PC-3 (cell line): ENCODE measurements at places on chromosomes 1 and 21. TPM values are rescaled to one million over a fixed set of nuclear protein-coding genes. Genes with fewer than 3 reads are reported as not detected.

Gene SPATA46
- total RNA-seq, result not detected in 2 replicates

Gene USH2A
- not detected in 2 replicates for total RNA-seq

GRCh38 chr1:237166593-237167101 lies 124.7 kb downstream of the RYR2 start:
- H3K27ac ChIP-seq, result no peak overlapping the region
- H3K4me1 ChIP-seq, result no peaks in the 10 kb centered on the region
- DNase-seq, result no peak
- peaks cover 14% of the 10 kb centered on the region for H3K27me3 ChIP-seq
- H3K4me3 ChIP-seq, result no peak overlapping the region

DNA sequence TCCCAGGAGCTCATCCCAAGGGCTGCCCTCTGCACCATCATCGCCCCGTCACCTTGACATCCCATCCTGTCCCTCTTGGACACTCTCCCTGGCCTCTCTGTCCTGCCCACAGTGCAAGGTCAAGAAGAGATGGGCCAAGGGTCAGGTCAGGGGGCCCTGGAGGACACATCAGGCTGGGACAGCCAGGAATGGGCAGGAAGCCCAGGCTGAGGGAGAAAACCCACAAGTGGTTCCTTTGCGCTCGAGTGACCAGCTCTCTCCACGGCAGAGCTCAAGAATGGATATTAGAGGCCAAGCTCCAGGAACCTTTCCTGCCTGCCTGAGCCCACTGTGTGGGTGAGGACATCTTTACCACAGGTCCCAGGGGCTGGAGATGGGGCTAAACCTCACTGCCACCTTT lies 41.0 kb downstream of the KCNN3 start:
- no peaks in the 10 kb centered on the region for H3K36me3 ChIP-seq
- H3K27me3 ChIP-seq, result peaks cover 79% of the 10 kb centered on the region
- no peak overlapping the region for H3K27ac ChIP-seq
- H3K4me1 ChIP-seq, result no peaks in the 10 kb centered on the region
- H3K4me3 ChIP-seq, result no peak overlapping the region

GRCh38 chr1:76070538-76070937 lies 4.0 kb upstream of the ST6GALNAC3 start:
- H3K27me3 ChIP-seq, result no peaks in the 10 kb centered on the region
- H3K36me3 ChIP-seq, result no peaks in the 10 kb centered on the region
- peaks cover 27% of the 10 kb centered on the region; the same call in 1 of the 2 replicates for H3K4me1 ChIP-seq
- no peak overlapping the region for H3K27ac ChIP-seq
- H3K4me3 ChIP-seq, result no peak overlapping the region

GRCh38 chr1:24858277-24858676 lies 71.8 kb downstream of the RUNX3 start:
- no peaks in the 10 kb centered on the region for H3K36me3 ChIP-seq
- H3K27ac ChIP-seq, result no peak overlapping the region
- H3K4me3 ChIP-seq, result no peak overlapping the region

- H3K36me3 ChIP-seq, result no peaks in the 10 kb centered on the region
- no peaks in the 10 kb centered on the region for H3K4me1 ChIP-seq
- no peaks in the 10 kb centered on the region for H3K27me3 ChIP-seq
- DNase-seq, result peak; percentile 78
- no peak overlapping the region for H3K27ac ChIP-seq
Observed at GRCh38 chr1:111334169-111334568, 43.5 kb downstream of the CHIA start.

- no peaks in the 10 kb centered on the region for H3K36me3 ChIP-seq
- H3K27ac ChIP-seq, result no peak overlapping the region
- H3K27me3 ChIP-seq, result no peaks in the 10 kb centered on the region
- no peak for DNase-seq
Observed at GRCh38 chr1:51673279-51673678, 56.4 kb downstream of the OSBPL9 start.

DNA sequence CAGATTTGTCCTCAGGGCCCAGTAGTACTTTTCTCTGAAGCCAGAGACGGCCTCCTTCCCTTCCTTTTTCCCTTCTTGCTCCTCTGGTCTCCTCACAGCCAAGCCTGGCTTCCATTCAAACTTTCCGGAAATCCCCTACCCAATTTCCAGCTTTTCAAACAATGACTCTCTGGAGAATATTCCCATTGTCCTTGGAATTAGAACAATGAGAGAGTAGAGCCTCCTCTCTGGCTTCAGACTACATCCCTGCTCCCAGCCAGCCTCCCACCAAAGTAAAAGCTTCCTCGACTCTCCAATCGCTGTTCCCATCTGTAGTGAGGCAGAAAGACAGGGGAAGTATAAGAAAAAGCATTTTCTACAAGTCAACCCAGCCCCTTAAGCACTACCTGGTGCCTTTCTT lies 77.7 kb upstream of the SOX13 start:
- H3K4me1 ChIP-seq, result peaks cover 10% of the 10 kb centered on the region; the same call in 1 of the 2 replicates
- no peaks in the 10 kb centered on the region for H3K36me3 ChIP-seq
- no peak overlapping the region for H3K4me3 ChIP-seq
- no peaks in the 10 kb centered on the region for H3K27me3 ChIP-seq
- no peak for DNase-seq

GRCh38 chr1:244273845-244274619 lies 177.7 kb downstream of the ADSS2 start:
- peak overlapping the region; percentile 60 for H3K4me3 ChIP-seq
- DNase-seq, result peak; percentile 96
- peak overlapping the region; percentile 94 for H3K27ac ChIP-seq
- no peaks in the 10 kb centered on the region for H3K36me3 ChIP-seq
- peaks cover 26% of the 10 kb centered on the region for H3K4me1 ChIP-seq
